HT1080 (cell line): ENCODE measurements at places on chromosomes 7 and 10. TPM values are rescaled to one million over a fixed set of nuclear protein-coding genes. Genes with fewer than 3 reads are reported as not detected.

Gene NXPH1
- total RNA-seq, result not detected in 2 replicates

DNA sequence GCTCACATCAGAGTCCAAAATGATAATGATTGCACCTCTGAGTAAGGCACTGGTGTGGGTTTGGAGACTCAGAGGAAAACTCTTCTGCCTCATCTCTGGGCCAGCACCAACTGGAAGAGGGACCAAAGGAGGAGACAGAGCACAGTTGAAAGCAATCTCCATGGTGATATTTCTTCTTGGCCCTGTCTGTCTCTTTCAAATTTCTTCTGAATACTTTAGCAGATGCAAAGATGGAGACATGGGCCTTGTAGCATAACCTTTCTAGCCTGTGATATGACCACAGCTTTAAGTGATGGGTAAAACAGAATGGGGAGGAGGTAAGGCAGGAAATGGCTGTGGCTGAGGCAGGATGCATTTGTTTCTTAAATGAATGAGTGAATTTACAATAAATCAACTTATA lies 12.2 kb upstream of the GIMAP7 start:
- no peak for DNase-seq

Gene NRP1
- 219 and 281 TPM in 2 replicates for total RNA-seq

Gene TMEM236
- total RNA-seq, result 0.02 TPM in 1 of 2 replicates, not detected in the other
